ENCODE measurements at places on chromosomes 3 and 15. TPM values are rescaled to one million over a fixed set of nuclear protein-coding genes. Genes with fewer than 3 reads are reported as not detected.

LTK gene
- total RNA-seq, result 0.27 TPM

WNT7A gene
- total RNA-seq, result 0.07 TPM

SRPRB gene
- total RNA-seq, result 41.2 TPM

- DNase-seq, result no peak
Observed at GRCh38 chr3:1010228-1010627, 82.6 kb upstream of the CNTN6 start.

- no peak for DNase-seq
Observed at GRCh38 chr3:87359826-87360225, 83.4 kb upstream of the POU1F1 start.

- DNase-seq, result no peak
Observed at GRCh38 chr3:37731895-37732294, 129.8 kb upstream of the CTDSPL start.

GRCh38 chr3:134017490-134017889 lies 12.2 kb downstream of the SLCO2A1 start:
- DNase-seq, result no peak

DNA sequence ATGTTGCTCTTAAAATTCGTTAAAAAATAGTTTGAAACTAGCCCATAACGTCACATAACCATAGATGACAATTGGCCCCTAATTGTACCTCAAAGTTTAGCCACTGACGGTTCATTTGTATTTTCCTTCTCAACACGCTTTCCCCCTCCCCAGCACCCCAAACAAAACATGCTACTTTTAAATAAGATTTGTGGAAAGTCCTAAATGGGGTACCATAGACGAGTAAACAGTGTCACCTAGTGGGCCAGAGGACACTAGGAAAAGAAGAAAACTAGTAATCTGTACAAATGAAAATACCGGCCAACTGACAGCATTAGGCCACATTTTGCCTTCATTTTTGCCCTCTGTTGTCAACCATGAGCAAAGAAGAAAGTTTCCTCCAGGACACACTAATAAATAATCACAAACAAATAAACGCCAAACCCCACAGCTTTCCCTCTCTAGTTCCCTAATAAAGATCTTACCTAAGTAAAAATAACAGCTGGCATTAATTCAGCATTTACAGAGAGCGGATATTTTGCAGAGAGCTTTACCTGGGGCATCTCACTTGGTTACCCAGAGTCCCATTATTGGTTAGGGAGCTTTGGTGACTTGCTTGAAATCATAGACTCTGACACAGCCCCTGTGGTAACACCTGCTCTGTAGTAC lies 175.1 kb upstream of the ATP11B start:
- no peak for DNase-seq

- DNase-seq, result no peak
Observed at GRCh38 chr3:23859012-23859743, 53.4 kb downstream of the UBE2E1 start.

DNA sequence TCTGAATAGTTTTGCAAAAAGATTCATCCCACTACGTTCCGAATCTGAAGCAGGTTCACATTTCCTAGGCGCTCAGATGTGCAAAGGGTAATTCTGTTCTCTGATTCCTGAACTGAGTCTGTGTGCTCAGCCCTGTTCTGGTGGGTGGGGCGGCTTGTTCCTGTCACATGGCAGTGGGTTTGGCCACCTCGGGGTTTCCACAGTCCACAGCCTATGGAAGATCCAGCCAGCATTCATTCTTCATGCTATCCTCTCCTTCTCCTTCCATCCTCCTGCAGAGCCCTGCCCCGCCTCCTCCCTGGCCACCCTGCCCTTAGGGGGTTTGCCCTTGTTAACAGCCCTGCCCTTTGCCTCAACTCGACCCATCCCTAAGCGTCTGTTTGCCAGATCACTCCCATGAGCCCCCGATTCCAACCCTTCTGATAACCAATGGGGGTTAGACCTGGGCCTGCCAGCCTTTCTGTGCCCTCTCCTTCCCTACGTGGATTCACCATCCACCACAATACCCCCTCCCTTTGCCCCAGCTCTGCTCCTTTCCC lies 31.0 kb downstream of the PRR20G start:
- DNase-seq, result no peak

DNA sequence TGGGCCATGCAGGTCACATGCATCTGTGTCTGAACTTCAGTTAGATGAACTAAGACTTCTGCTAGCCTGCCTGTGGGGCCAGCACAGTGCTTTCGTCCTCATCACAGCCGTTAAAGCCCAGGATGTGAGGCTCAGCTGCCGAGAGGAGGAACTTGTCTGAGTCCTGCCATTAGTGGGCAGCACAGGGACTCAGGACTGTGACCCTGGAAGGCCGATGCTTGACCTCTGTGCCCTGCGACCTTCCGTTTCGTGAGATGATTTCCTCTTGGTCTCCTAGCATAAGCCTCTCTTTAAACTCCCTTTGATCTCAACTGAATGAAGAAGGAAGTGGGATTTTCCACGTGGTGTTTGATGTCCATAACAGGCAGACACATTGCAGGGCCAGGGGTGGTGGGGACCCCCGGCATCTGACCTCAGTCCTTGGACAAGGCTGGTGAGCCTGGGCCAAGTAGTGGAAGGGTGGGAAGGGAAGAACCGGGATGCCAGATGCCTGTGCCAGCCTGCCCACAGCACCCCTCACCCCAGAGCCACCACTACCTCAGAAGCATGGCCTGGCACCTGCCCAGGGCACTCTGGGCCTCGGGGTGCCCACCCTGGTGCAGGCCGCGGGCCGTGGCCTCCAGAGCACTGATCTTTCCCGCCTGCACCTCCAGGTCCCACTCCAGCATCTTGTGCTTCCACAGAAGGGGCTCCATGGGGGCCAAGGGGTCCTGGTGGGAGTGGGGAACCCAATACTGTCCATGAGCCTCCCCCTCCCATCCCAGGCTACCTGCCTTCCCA lies 21.6 kb downstream of the PLA2G4B start:
- no peak for DNase-seq

DNA sequence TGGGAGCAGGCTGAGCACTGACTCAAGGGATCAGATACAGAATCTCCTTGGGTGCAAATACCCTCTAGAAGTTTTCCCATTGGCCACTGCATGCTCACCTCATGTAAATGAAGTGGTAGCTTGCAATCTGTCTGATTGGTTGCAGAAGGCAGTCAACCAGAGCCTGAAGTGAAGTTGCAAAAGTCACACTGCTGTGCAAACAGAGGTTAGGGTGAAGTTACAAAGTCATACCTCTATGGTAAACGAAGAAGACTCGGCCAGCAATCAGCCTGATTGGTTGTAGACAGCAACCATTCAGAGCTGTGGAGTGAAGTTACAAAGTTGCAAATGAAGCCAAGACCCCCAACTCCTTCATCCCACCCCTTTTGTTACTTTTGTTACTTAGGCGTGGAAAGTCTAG lies 27.1 kb downstream of the STARD9 start:
- DNase-seq, result no peak

- DNase-seq, result no peak
Observed at GRCh38 chr15:57654153-57654852, 52.2 kb upstream of the POLR2M start.

- no peak for DNase-seq
Observed at GRCh38 chr15:82371656-82372055, 22.4 kb upstream of the GOLGA6L10 start.

- DNase-seq, result no peak
Observed at GRCh38 chr15:87827131-87827530, 429.4 kb downstream of the NTRK3 start.

Data from WTC11 (cell line).